ENCODE measurements at places on chromosomes 4 and X.
A peak's percentile ranks its signal among the peaks of the same experiment; 100 is the strongest.

DNA sequence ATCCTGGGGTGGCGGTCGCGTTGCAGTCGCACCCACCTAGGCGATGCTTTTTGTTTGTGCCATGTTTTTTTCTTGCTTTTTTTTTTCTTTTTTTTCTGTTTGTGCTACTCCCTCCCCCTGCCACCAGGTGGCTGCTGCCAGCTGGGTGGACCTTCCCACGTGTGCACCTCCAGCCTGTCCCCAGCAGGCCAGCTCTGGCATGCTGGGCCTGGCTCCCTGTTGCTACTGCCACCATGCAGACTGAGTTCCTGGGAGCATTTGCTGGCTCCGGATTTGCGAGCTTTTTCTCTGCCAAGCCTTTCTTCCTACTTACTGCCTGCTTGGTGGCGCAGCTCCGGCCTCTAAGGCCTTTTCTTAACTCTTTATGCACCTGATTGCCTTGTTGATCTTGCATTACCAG lies 161.2 kb upstream of the WDFY3 start:
- DNase-seq = peak; percentile 38

GRCh38 chr4:37682701-37683401 lies 3.3 kb downstream of the RELL1 start:
- DNase-seq = no peak

GRCh38 chrX:134764202-134764785 lies 106.0 kb upstream of the PLAC1 start:
- DNase-seq = no peak

- no peak for DNase-seq
Observed at GRCh38 chr4:15318621-15319348, 109.0 kb upstream of the C1QTNF7 start.

DNA sequence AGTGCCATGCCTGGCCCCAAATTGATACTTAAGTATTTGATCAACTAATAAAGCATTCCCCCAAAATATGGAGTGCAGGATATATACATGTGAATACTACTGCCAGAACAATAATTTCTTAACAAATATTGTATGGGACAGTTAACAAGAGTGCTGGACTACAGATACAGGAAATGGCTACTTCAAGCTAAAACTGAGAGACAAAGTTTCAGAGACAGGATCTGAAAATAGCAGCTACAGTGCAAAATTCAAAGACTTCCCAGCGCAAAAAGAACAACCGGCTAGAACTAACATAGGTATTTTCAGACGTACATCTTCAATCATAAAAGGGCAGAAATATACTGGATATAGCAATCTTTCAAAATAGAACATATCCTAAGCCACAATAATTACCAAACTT lies 6.3 kb downstream of the ATRX start:
- DNase-seq = no peak

- peak; percentile 10 for DNase-seq
Observed at GRCh38 chrX:80808881-80809411, 731 bp downstream of the BRWD3 start.
